ENCODE measurements at places on chromosomes 12 and 14.
A peak's percentile ranks its signal among the peaks of the same experiment; 100 is the strongest.

GRCh38 chr14:104972301-104973134 is 5.7 kb downstream of the AHNAK2 start:
- DNase-seq: peak; percentile 26

DNA sequence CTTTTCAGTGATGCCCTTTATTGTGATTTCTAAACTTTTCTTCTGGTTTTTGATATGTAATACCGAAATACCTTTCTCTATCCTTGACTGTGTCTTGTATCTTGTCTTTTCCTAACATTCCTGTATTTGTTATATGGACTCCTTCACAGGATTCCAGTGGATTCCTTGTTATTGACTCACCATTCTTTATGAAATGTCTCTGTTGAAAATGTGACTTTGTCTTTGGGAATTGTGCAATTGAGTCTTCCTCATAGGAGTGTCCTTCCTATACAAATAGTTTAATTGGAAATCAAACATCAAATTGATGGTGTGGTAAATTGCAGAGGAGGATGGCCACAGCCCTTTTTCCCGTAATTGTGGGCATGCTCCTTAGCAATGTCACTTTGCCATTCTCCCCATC is 296.6 kb upstream of the KITLG start:
- DNase-seq: no peak

GRCh38 chr14:61593330-61593729 is 102.0 kb upstream of the HIF1A start:
- DNase-seq: no peak

DNA sequence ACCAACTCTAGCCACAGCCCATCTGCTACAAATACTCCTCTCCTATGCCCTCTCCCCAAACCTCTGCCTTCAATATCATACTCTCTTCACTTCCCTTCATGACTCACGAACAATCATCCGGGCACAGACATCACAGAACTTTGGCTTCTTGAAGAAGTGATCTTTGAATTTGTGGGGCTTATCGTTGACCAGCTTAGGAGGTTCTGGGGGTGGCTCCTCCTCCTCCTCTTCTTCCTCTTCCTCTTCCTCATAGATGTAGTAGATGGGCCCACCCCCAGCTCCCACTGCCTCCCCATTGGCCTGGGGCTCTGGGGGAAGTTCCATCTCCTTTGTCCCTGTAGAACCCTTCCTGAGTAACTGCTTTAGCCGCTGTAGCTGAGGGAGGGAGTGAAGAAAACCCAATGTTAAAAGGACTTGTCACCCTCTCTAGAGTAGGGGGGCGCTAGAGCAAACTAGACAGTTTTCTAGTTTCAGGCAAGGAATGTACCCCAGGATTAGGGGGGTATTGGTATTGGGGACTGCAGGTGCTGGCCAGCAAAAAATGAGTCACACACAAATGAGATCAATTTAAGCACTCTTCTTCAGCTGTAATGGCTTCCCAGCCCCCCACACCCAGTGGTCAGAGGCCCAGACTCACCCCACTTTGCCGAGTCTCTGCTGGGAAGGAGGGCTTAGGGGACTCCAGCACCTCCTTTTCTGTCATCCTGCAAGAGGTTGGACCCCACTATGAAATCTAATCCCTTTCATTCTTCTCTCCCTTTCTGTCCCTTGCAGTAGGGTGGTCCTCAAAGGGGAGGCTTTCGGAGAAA is 1.8 kb downstream of the STAC3 start:
- DNase-seq: no peak

GRCh38 chr12:124732275-124733075 is 131.2 kb downstream of the SCARB1 start:
- no peak for DNase-seq

GRCh38 chr12:122937622-122938091 is 28.6 kb downstream of the ABCB9 start:
- DNase-seq: no peak

DNA sequence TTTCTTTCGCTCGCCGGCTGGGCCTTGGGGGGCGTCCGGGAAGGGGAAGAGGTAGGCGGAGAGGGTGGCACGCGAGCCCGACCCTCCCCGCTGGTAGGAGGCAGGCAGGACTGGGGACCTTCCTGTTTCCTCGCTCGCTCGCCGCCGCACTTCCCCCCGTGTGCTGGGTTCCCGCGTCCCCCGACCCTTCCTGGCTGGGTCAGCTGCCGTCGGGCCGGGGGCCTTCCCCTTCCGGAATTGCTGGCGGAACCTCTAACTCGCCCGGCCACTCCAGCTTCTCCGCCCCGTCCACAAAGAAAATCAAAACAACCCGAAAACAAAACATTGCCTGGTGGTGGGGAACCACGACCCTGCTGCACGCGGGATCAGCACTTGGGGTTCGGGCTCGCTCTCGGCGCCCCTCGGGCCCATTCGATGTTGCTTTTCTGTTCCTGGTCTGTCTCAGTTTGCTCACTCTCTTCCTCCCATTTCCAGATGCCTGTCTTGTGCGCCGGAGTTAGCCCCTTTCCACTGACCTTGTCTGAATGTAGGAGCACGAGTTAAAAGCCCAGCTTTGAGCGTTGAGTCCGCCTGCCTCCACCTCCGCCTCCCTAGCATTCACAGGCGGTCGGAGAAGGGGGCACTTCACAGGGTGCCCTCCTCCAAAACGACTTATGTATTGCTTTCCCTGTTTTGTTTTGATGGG is 581 bp downstream of the PAPOLA start:
- DNase-seq: peak; percentile 42

DNA sequence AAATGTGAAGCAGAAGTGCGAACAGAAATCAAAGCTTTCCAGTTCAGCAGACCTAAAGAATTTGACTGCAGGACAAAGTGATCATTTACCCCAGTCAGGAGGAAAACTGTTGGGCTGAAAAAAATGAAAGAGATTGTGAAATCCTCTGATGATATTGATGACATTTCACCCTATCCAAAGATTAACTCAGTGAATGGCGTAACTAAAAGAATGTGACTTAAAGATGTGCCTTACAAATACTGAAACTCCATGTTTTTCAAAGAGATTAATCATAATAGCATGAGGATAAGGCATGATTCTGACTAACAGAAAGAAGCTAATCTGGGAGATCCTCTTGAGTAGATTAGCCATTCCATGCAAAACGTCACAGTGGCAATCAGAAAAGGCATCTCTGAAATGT is 225.6 kb downstream of the DUSP6 start:
- DNase-seq: peak; percentile 11

DNA sequence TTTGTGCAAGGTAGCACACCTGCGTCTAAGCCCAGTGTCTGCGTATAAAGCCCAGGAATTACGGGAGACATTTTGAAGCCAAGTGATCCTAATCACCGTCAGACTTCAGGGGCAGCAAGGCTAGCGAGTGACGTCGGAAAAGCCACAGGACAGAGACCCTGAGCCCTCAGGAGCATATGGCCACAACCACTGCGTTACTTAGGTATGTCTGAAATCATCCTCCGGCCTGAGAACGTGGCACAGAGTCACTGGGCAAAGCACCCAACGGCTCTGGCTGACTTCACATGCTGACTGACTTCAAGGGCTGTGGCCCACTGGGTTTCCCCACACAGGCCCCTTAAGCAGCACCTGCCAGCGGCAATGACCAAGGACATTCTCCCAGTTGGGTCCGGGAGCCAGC is 71.5 kb downstream of the RIMBP2 start:
- no peak for DNase-seq

DNA sequence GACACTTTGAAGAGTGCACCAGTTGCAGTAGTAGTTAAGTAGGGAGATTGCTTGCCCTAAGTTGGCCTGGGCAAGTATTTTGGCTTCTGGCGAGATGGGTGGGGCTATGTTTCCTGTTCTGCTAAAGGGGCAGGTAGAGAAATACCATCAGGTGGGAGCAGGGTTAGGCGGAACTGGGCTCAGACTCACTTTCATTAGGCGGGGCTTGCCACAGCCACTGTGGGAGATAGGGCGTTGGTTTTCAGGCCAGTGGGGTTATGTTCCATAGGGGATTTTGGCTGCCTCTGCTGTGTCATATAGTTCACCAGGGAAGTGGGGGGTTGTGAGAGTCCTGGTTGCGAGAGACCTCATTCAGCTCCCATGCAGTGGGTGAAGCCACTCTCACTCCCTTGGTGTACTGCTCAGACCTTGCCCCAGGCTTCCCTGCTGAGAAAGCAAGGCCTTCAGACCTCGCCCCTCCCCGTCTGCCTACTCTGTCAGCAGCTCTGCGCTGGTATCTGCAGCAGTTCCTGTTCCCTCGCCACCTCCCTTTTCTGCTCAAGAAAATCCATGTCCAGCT is 43.3 kb downstream of the AEBP2 start:
- DNase-seq: no peak

DNA sequence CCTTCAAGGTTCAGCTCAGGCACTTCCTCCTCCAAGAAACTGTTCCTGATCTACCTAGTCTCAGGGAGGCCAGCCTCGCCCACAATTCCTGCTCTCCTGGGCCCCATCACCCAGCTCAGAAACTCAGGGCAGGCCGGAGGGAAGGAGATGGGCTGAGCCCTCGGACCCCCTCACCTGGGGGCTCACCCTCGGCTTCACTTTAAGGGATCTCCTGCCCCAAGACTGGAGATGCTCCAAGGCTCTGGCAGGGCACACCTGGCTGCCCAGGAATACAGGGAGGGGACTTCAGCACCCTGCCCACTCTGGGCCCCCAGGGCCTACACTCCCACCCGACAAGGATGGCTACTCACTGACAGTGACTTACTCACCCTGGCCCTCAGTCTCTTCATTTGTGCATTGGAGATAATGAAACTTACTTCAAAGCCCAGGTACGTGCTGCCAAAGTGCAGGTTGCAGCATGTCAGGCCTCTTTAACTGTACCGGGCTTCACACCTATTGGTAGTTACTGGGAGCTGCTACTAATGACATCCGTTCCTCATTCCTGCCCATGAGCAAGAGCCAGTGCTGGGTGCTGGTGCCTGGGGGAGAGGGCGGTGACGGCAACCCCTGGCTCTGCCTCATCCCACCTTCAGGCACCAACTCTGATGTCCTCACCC is 21.0 kb upstream of the PPP1R13B start:
- no peak for DNase-seq

- DNase-seq: no peak
Observed at GRCh38 chr14:103974575-103974974, 32.2 kb upstream of the RD3L start.

- no peak for DNase-seq
Observed at GRCh38 chr12:48946205-48946604, 11.1 kb downstream of the ARF3 start.

DNA sequence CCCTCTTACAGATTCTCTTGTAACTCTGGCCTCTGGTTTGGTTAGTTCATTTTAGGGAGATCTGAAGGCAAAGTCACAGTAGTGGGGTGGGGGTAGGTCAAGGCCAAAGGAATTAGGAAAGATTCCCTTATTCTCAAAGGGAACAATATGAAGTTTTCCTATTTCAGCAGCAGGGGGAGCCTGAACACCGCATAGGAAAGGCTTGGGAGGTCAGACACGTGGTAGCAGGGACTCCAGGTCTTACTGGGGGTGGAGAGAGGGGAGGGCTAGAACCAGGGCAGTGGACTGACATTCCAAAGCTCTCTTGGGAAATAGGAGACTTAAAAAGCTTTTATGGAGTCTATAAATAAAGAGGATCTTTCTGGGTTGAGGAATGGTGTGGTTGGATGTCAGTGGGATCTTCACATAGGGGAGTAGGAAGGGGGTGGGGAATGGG is 1.3 kb downstream of the ZC3H10 start:
- peak; percentile 93 for DNase-seq

DNA sequence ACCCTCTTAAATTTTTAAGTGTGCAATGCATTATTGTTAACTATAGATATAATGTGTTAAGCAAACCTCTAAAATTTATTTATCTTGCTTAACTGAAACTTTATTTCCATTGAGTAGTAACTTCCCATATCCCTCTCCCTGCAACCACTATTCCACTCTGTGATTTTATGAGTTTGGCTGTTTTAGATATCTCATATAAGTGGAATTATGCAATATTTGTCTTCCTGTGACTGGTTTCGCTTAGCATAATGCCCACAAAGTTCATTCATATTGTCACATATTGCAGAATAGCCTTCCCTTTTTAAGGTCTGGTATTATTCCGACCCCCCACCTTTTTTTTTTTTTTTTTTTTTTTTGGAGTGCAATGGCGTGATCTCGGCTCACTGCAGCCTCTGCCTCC is 247.6 kb downstream of the EMP1 start:
- DNase-seq: no peak

GRCh38 chr12:20549108-20549719 is 145.9 kb upstream of the SLCO1C1 start:
- DNase-seq: peak; percentile 42

DNA sequence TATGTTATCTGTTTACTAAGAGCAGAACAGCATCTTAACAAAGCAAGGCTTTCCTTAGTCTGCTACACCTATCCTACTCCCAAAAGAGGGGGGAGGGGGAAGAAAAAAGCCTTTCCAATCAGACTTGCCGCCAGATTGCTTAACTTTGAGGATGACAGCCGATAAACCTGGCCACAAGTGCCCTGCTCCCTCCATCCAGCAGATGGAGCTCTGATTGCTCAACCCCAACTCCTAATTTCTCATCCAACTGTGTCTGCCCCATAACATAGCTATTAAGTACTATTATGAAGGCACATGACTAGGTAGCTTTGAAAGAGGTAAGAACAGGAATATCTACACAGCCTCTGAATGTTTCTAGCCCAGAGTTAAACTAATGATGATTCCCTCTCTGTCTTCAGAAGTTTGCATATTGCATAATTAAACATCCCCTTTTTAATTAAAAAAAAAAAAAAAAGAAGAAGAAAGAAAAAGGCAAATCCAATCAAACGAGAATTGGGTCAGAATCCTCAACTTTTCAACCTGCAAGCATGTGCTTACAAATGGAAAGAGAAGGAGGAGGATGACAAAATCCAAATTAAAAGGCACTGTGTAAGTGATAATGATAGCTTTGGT is 247.4 kb downstream of the GALC start:
- DNase-seq: peak; percentile 59

DNA sequence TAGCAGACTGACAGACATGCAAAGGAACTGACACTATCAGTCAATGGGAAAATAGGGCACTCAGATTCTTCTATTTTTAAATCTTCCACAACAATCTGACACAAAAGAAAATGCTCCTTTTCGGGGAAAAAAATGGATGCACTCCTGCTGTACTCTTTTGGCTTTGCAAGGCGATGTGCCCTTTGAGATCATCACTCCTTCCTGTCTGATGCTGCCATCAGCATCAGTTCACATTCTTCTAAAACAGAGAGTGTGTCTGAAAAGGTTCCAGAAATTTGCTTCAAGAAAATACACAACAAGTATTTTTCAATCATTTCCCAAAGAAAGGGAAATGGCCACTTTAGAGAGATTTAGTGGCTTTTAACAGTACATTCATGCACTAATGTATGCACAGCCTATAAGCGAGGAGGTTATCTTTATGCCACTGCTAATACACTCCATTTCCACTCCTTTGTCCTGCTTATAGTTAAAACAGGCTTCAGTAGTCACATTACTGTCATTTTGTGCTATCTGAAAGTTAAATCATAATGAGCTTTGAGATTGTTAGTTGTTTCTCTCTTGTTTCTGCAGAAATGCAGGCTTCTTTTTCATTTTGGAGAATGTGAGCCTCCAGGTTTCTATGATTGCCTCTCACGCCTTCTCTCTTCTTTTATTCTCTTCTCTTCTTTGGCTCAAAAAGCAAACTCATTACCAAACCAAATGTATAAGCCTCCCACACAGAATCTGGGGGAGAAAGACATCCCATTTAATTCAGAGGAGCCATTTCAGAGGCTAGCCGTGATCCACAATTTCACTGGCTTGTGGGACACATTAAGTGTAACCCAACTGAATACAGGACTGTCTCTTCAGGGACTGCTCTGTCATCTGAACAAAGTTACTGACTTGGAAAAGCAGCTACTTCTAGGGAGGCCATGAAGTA is 110.9 kb upstream of the CCDC196 start:
- no peak for DNase-seq

- no peak for DNase-seq
Observed at GRCh38 chr14:73502017-73502619, 11.4 kb downstream of the RIOX1 start.

GRCh38 chr12:725076-725475 is 27.3 kb upstream of the WNK1 start:
- no peak for DNase-seq

All from Caco-2 (cell line).